ENCODE measurements at places on chromosomes 6 and 20.
A peak's percentile ranks its signal among the peaks of the same experiment; 100 is the strongest.

DNA sequence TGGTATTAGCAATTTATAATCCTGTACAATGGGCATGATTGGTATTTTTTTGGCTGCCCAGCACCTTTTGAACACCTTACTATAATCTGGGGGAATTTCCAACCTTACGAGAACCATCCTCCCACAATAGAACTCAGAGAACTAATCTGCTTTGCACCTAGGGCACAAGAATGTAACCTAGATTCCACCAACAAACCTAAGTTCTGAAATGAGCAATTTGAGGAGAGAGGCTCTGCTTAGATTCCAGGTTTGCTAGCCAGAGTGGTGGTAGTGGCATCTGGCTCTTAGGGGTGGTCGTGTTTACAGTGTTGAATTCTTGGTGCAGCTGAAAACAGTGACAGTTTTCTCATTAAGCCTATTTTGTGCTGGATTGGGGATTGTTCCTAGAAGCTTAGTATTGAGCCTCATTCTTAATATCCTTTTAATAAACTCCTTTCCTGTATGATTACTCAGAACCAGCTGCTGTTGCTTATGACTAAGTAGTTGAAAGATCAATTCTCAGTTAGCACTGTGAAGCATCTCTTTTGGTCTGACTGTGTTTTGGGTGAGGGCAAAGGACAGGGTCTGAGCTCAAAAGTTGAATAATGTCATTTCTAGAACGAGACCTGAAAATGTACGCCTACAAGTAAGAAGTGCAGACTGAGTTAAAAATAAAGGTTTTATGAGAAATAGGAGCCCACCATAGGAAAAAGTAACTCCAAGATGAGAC, 385.6 kb downstream of the CDKAL1 start:
- DNase-seq: no peak

DNA sequence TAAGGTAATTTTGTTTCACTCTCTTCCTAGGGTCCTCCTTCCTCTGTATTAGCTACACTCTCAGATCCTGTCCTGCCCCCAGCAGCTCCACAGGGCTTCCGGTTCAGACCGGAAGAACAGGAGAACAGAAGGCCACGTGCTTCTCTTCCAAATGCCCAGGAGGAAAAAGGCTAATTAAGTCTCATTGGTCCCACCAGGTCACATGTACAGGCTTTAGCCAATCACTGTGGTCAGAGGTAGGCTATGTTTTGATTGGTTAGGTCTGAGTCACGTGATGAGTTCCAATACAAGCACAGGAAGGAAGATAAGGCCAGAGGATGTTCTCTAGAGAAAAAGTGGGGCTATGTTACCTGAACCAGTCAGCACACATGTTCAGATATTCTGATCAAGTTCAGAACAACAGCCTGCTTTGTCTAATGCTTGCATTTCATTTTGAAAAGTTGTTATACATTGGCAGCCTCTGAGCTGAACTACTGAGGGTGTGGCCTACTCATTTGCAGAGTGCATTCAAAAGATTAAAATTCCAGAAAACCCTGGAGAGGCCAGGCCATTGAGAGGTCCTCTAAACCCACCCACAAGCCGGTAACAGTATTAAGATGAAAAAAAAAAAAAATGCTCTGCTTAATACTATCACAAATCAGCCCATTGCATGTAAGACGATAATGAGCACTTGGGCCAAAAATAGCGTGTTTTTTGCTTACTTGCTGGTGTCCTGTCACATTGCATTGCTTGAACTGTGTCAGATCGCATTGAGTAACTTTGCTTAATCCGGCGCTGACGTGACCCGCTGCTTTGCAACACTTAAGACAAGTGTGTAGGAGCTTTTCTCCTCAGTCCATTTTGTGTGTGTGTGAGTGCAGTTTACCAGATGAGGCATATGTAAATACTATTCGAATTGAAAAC, 170.3 kb downstream of the TSHZ2 start:
- no peak for DNase-seq

DNA sequence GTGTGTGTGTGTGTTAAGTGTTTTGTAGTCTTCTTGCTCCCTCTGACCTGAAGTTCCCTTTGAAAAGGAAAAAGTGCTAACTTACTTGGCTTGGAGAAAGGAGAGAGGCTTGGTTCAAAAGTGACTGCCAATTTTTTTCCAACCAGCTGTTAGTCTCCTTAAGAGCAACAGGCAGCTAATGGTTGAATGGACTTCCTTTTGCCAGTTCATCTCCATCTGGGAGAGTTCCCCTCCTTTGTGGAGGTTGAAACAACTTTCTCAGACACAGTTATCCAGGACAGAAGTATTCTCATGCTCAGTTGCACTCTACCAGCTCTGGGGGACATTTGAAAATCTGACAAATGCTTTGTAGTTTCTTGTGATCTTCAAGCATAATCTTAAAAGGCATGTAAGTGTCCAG, 4.5 kb downstream of the RIPOR2 start:
- DNase-seq: peak; percentile 54

DNA sequence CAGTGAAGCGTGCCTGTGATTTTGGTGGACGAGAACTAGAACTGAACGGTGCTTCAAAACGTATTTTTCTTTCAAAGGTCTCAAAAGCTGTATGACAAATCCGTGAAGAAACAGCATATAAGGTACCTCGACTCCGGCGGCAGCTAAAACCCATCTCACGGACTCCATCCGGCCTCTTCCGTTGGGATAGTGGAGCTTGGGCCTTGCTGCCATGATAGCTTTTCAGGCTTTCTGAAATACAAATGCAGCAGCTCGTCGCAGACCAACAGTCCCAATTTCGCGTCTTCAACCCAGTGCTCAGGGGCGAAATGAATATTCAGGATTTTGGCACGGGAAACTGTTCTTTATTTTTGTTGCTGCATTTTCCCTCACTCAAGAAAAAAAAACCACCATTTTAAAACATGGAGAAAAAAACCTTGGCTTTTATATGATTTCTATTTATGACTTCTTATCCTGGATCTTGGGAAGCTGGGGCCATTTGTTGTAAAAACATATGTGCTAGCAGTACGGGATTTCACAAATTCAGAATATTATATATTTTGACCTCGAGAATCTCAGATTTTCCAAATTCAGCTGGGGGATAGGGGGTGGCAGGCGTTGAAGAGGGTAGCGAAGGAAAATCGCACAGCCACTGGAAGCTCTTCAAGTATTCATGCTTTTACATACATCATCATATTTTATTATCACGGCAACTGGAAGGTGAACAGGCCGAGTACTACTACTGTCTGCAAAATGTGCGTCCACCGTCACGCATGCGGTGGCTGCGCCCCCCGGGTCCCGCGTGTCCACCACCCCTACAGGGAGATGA, 849 bp downstream of the GSTA4 start:
- DNase-seq: peak; percentile 51

- DNase-seq: no peak
Measured at GRCh38 chr6:28927846-28928245, 4.1 kb upstream of the TRIM27 start.

DNA sequence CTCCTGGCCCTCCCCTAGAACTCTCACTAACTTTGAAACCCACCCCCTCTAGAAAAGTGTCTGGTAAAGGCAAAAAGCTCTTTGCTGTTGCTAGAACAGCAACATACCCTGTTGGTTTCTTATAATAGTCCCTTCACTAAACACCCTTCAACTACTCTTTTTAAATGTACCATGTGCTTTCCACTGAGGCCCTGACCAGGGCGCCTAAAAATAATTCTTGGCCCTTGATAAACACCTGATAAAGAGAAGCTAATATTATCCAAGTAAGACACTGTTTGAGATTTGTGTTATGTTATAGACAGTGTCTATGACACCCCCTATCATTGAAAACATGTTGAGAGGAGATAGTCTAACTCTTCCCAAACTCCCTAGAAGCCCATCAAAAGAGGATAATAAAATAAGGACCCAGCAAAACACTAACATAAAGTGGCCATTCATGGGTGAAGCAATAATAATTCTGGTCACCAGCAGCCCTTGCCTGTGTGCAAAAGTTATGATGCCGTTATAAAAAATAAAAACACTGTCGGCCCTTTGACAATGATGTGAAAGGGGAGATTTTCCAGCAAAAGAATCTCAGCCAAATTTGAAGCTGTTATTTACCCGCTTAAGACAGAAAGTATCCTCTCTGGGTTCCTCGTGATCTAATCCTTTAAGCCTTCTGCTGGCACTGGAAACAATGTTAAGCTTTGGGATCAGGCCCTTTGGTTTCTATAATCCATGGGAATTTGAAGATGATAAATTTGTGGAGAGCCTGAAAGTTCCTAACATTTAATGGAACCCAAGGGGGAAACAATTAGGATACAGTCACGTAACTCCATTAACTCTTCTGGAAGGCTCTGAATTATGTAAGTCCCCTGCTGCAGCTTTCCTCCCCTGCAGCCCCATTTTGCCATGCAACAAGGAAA, 122.6 kb upstream of the PLCB4 start:
- DNase-seq: no peak
